Activated T-cell treated with anti-CD3 and anti-CD28 coated beads, Interleukin-2, amount 50 U/mL, for 4 hours (primary cell): ENCODE measurements at places on chromosomes 16 and 17.

GRCh38 chr17:59766491-59766890, 59.0 kb downstream of the VMP1 start:
- no peak for DNase-seq

GRCh38 chr16:89841275-89841674, 13.0 kb downstream of the SPIRE2 start:
- DNase-seq, result peak; percentile 30

- peak; percentile 49 for DNase-seq
These were observed 4.6 kb downstream of the UNC119 start for GRCh38 chr17:28547623-28548416.

GRCh38 chr17:13374203-13375143, 227.3 kb downstream of the HS3ST3A1 start:
- no peak for DNase-seq

DNA sequence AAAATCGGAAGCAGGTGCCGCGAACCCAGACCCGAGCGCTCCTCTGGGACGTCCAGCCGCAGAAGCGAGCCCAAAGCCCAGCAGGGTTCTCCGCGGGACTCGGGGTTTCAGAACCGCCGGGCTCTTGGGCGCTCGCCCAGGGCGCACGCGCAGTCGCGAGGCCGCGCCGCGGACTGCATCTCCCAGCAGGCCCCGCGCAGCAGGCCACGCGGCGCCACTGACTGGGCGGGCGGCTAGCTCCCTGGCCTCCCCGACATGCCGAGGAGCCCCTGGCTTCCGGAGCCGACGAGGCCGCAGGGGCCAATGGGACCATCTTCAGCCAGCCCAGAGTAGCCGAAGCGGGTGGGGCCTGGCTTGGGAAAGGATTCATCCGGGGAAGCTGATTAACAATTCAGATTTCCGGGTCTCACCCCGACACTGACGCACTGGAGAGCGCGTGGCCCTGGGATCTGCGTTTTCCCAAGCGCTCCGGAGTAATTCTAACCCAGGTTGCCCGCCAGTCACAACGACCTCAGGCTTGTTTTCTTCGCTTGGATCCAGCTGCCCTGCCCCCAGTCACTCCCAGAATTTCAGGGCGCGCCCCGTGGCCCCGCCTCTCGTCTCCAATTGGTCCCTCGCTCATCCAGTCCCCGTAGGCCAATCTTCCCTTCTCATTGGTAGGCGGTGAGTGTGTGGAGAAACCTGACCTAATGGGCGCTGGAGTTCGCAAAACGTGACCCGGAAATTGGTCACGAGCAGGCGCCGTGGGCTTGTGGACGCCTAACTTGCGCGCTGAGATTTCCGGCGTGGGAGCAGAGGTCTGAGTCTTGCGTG, at the start of gene ZNF263:
Gene ZNF263, plus strand, starts transcription at position 762 of the 813 bp plus-strand sequence. CDS start 328 bp downstream, outside the sequence.
- DNase-seq, result peak; percentile 91

- DNase-seq, result no peak
These were observed 351.5 kb downstream of the BCAS3 start for GRCh38 chr17:61029181-61029580.

DNA sequence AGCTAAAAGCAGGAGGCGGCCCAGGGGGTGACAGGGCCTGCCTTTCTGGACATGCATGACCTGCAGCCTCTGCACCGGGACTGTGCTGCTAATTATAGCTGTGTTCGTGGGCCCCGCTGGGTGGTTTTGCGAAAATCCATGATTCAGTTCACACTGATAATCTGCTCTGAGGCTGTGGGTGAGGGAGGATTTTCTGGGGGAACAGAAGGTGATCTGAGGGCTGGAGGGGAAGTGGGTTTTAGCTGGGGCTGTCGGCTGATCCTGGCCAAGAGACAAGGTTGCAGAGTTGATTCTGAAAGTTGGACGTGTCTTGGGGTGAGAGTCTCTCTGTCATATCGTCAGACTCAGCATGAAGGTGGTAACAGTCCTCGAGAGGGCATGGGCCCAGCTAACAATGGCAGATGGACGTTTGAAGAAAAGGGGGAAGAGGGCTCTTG, 187.5 kb upstream of the ZNF469 start:
- DNase-seq, result no peak

GRCh38 chr17:59829217-59830006, 63.3 kb downstream of the TUBD1 start:
- no peak for DNase-seq

- DNase-seq, result no peak
These were observed 20.7 kb upstream of the MYLK3 start for GRCh38 chr16:46768809-46769208.

- DNase-seq, result no peak
These were observed 183.6 kb upstream of the PMFBP1 start for GRCh38 chr16:72355561-72355960.

GRCh38 chr16:49342336-49343265, 31.0 kb upstream of the C16orf78 start:
- DNase-seq, result no peak

DNA sequence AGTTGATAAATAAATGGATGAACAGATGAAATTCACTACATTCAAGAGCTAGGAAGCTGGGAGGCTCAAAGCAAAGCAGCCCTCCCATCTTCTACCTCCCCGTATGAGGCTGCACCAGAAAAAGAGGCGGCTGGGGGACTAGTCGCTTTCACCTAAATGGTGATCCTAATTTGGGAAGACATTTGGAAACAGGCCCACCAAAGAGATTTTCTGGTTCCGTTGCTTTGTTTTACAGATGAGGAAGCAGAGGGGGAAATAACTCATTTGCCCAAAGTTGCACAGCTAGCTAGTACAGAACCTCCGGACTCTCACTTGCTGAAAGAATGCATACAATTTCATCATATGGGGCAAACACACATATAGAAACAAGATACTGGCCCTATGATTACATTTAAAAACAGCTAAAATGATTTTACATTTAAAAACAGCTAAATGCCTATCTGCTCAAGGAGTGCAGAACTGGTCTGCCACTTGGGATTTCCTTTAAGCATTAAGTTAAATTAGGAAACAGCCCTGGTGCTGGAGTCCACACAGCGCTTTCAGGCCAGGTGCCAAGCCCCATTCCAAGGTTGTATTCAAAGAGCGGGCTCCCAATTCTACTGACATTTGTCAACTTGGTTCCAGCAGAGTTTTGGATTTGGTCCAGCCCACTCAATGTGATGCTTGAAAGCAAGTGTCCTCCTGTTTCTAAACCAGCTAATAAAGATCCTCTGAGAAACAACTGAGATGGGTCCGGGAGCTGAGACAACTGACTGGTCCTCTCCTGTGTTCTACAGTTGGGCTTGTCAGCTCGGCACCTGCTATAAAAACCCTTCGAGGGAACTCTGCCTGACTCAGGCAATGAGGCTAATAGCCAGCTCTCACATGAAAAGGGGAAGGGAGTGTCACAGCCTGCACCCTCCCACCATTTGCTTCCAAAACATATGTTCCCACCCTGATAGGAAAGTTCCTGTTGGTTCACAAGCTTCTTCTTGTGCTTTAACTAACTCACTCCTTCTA, 11.7 kb downstream of the ERN1 start:
- no peak for DNase-seq

- DNase-seq, result no peak
These were observed at the start of gene SHISA9 for GRCh38 chr16:12901597-12902461. TSS of gene SHISA9 (plus strand) at chr16:12901598.

- DNase-seq, result no peak
These were observed 234.2 kb upstream of the TOX3 start for GRCh38 chr16:52781005-52781630.

- no peak for DNase-seq
These were observed 86.7 kb downstream of the SHISA9 start for GRCh38 chr16:12988071-12988470.

- DNase-seq, result no peak
These were observed 165.5 kb downstream of the GRIN2A start for GRCh38 chr16:10016752-10017151.

DNA sequence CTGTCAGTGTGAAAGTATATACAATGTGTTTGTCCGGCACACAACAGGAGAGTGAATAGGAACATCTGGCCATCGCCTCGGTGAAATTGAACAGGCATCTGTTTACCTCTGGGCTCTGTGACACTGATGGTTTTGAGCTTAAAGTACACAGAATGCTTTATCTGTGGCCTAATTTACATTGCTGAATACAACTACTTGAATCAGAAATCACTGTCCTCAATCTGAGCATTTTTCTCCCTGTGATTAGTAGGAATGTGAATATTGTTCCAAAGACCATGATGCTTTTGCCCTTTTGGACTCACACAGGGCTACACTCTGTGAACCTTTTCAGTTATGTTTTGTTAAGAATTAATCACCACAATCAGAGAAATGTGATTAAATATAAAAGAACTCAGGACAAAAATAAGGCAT, 323.0 kb upstream of the TBX2 start:
- DNase-seq, result no peak

DNA sequence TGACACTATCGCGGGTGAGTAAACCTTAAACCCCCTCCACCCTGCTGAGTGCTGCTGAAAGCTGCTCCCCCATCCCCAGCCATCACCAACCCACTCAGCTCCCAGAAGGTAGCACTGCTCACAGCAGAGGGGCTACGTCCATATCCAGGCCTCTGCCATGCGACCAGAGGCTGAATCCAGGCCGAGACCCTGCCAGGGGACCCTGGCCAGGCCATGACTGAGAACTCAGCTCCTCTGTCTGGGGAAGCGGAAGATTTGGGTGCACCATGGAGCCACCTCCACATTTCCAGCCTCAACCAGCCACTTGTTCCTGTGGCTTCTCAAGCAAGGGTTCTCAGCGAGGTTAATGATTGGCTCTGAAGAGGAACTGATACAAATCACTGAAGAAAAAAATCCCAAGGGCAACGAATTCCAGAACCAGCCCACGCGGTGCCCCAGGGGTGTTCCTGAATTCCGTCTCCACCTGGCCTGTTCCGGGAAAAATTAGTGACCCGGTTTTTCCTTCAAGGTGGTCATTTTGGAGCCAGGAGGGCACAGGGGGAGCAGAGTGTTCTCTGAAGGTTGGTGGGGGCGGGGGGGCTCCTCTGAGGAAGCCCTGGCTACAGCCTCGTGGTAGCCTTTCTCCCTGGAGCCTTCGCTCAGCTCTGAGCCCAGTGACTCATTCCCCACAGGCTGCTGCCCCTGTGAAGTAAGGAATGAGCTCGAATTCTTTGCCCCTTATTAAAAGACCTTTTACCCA, 9.3 kb upstream of the SLC16A5 start:
- no peak for DNase-seq

DNA sequence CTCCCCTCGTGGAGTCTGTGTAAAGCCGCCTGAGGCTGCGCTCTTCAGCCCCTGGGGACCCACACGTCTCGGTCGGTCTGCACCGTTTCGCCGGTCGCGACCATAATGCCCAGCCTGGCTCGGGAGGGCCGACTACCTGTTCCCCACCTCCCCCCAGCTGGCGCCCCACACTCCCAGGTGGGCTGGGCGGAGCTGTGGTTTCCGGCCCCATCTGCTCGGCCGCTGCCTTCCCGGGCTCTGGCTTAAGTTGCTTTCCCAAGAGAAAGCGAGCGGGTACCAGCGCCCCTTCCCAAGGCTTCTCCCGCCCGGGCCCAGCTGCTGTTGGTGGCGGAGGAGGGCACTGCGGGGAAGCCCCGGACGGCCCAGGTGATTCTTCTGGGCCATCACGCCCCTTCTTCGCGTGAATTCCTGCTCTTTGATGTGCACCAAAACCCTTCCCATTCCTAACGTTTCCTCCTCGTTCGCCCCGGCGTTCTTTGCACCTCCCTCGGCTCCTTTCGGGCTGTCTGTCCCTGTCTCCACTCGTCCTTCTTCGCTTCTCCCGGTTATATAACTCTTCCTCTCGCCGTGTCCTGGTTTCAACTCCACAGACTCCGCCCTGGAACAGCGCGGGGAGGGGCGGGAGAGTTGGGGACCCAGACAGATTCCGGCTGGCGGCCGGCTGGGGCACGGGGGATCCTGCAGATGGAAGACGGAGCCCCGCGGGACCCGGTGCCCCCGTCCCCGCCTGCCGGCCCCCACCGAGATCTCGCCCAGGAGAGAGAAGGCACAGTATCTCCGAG, 2.0 kb downstream of the KDM6B start:
- DNase-seq, result peak; percentile 46

DNA sequence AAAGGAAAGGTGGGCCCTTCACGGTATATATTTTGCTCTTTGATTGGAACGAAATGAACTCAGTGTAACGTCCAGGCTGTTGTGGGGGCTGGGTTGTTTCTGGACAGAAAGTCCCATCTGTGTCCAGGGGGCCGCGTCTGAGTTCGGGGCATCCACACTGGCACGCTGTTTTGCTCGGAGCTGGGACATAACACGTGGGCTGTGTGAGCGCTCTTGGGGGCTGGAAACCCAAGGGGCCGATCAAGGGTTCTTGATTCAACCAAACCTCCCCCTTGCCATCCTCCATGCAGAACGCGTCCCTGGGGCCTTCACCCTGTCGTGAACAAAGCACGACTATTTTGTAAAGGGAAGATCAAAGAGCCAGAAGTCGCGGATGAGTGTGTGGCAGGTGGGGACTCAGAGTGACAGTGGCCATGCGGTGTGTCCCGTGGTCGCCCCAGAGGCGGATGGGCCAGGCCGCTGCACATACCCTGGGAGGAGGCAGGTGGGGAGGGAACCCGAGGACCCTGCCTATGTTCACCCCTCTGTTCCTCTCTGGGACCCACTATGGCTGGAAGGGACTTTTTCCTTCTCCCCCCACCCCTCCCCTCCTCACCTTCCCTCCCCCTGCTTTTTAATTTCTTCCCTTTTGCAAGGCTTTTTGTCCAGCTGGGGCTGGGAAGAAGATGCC, 387.2 kb downstream of the SEC14L1 start:
- DNase-seq, result no peak

DNA sequence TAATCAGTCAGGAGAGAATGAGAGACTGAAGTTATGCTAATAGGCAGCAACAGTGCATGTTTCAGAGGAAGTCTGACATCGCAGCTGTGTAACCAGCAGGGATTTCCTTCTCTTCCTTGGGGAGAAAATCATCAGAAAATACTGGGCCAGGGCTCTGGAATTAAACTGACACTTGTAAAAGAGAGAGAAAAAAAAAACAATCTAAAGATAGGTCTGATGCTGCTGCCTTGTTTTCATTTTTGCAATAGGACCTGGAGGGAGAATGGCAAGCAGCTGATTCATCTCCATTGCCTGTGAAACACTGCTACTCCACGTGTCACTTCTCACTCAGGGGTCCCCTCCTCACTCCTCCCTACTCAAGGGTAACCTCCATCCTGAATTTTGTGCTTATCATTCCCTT, 17.7 kb upstream of the CORO6 start:
- no peak for DNase-seq

DNA sequence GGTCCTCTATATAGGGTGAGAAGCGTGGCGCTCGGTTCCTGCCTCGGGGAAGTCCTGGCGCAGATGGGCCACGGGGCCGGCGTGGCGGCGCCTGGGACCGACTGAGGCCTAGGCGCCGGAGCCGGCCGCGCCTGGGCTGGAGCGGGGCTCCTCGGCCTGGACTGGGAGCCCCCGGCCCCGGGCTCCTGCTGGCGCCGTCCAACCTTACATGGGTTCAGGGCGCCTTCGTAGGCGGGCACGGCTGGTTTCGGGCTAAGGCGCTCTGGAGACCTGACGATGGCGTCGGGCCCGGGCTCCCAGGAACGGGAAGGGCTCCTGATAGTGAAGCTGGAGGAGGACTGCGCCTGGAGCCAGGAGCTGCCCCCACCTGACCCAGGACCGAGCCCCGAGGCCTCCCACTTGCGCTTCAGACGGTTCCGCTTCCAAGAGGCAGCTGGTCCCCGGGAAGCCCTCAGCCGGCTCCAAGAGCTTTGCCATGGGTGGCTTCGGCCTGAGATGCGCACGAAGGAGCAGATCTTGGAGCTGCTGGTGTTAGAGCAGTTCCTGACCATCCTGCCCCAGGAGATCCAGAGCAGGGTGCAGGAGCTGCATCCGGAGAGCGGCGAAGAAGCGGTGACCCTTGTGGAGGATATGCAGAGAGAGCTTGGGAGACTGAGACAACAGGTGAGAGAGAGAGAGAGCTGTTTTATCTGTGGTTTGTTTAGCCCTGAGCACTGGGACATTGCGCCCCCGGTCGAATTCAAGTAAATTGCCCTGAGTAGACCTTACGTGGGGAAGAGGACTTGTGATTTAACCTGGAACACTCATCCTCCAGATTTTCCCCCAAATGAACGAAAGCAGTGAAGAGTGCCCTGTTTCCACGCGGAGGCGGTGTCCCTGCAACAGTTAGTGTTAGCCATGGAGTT, 504 bp downstream of the ZNF263 start:
- DNase-seq, result no peak
